Stimulated activated CD8-positive, alpha-beta memory T cell treated with anti-CD3 and anti-CD28 coated beads, Interleukin-4, amount 100 ng/mL, for 4 hours (primary cell): ENCODE measurements at places on chromosomes 6 and 20.

- DNase-seq, result no peak
Observed at GRCh38 chr6:153170511-153170910, 39.4 kb upstream of the RGS17 start.

DNA sequence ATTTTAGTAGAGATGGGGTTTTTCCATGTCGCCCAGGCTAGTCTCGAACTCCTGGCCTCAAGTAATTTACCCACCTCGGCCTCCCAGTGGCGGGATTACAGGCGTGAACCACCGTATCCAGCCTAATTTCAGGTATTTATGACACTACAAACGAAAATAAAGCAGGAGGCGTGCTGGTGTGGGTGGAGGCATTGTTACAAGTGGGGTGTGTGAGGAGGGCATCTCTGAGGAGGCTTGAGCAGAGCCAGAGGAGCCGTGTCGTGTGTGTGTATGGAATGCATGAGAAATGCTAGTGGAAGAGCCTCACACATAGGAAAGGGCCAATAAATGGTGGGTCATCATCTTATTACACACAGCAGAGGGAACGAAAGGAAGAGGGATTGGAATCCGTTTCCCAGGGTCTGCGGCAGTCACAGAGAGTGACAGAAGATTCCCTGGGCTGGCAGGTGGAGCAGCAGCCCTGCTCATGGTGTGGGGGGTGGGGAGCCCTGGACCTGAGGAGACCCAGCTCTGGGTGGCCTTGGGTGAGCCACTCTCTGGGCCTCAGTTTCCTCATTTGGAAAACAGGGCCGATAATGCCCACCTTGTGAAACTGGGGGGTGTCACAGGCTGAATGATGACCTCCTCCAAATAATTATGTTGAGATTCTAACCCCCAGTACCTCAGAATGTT lies 17.2 kb upstream of the PEDS1 start:
- DNase-seq, result no peak

- no peak for DNase-seq
Observed at GRCh38 chr20:34859367-34859766, 13.3 kb downstream of the GGT7 start.

DNA sequence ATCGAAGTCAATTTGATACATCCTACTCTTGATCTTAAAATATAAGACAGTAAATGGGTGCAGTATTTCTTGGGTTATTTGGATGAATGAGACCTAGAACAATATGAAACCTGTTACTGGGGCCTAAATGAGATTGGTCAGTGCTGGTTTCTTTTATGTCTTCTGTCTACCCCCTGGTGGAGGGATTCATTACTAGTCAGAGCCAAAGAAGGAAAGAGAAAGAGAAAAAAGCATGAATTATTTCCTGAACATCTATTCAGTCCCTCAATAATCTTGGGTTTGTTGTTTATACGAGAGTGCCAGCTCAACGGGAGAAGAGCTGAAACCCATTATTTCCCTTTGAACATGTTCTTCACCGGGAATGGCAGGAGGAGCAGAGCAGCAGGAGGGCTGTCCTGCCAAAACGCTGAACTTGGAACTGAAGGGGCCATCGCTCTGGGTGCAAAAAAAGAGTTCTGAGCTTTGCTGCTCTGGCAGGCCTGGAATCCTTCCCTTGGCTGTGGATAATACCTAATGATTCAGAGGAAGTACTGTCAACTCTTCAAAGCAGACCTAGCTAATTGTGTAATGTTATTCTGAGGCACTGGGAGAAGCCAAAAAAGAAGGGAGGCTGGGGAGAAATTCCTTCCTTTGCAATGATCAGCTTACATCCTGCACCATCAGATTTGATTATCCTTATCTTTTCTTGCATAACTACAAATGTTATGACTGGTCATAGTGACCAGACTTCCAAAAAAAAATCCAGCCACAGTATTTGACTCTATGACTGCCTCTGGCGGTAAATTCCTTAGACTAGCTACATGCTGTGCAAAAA lies 72.0 kb downstream of the BLOC1S5 start:
- DNase-seq, result no peak

DNA sequence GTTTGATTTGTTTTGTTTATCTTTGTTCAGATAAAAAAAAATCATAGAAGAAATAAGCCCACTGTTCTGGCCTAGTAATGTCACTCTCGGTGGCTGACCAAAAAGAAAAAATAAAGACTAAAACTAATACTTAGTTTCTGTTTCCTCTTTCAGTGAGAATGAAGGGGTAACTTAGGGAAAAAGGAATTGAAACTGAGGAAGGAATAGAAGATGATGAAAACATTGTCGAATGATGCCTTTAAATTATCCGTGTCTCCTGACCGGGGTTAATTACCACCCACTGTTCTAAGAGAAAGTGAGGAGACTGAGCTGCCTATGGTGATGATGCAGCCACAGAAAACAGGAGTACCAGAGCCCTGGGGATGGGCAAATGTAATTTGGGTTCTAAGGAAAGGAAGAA lies 73.1 kb downstream of the PTCHD4 start:
- DNase-seq, result no peak

DNA sequence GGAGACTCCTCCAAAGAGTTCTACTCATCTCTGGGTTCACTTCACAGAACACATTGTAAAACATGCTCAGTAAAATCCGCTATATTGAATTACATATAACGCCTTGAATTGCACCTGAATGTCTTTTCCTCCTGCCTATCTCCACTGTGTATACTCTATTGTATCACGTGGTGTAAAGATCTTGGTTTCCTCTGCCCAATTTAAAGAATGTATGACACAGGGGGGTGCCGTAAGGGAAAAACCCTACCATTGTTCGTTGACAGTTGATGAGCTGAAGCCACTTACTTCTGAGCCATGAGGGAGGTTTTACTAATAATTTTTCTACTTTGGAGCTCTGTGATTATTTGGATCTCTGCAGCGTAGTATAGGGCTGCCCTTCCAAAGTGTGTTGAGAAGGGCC lies 6.0 kb downstream of the ASF1A start:
- no peak for DNase-seq

DNA sequence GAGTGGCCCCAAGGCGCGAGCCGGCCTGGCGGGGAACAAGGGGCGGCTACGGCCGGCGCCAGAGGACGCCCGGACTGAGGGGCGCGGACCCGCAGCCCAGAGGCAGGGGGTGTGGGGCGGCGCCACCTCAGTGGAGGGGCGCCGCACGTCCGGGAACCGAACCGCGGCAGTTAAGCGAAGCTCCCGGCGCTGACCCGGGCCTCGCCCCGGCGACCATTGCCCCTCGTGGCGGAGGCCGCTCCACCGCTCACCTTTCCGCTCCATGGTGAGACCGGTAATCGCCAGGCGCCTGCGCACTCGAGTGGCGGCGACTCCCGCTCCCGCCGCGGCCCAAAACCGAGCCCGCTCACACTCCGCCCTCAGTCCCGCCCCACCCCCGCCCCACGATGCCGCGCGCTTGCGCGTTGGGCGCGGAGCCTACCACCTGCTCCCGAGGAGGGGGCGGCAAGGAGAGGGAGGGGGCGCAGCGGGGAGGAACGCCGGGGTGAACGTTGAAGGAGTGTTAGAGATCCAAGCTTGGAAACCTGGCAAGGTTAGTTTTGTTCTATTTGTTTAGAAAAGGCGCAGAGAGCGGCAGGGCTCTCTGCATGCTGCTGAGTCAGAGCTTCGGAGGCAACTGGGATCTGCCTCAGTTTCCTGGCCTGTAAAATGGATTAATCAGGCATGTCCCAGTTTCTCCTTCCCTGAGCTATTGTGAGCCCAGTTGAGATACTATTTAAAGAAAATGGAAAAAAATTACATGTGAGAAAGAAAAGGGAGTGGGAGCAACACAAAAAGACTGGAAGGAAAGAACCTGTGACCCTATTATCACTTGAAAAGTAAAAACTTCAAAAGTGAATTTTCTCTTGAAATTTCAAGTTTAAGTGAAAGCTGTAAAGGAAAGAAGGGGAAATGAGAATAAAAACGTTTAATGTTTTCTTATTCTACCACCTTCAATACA lies at the start of gene SRPK1:
Gene SRPK1, minus strand, starts transcription at position 306 of the 940 bp plus-strand sequence. Its CDS starts 42 bp downstream, at position 264.
- DNase-seq, result peak; percentile 69
